Hepatocyte (in vitro differentiated cells): ENCODE measurements at places on chromosomes 13 and 19. TPM values are rescaled to one million over a fixed set of nuclear protein-coding genes. Genes with fewer than 3 reads are reported as not detected.

Gene MAST1
- polyA plus RNA-seq = 0.22 and 0.54 TPM in 2 replicates

Gene ZNF208
- polyA plus RNA-seq = not detected in 2 replicates

Gene LRRC63
- 0.21 TPM in 1 of 2 replicates, not detected in the other for polyA plus RNA-seq

Gene AXL
- 15.0 and 17.3 TPM in 2 replicates for polyA plus RNA-seq

Gene KCNN1
- 3.2 and 3.3 TPM in 2 replicates for polyA plus RNA-seq

Gene ATXN8OS
- not detected in 2 replicates for polyA plus RNA-seq

Gene ZFP14
- 6.0 and 6.1 TPM in 2 replicates for polyA plus RNA-seq

- no peak overlapping the region for H3K4me3 ChIP-seq
- DNase-seq = no peak
- no peaks in the 10 kb centered on the region for H3K4me1 ChIP-seq
- H3K27ac ChIP-seq = no peak overlapping the region
Measured at GRCh38 chr13:47036294-47037008, 139.6 kb upstream of the HTR2A start.

DNA sequence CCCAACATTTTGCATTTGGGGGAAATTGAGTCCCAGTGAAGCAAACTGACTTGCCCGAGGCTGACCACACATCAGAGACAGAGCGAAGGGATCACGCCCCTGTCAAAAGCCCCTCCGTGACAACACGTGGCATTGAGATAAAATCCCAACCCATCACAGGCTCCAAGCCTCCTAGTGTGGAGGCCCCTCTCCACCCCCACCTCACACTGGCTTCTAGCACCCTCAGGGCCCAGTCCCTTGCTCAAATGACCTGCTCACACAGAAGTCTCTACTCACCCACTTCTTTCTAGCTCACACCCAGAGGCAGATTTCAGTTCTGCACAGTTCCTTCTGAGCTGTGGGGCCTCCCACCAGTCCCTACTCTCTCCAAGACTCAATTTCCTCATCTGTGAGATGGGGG lies 10.3 kb downstream of the HPN start:
- no peak overlapping the region for H3K4me3 ChIP-seq
- DNase-seq = no peak
- H3K36me3 ChIP-seq = no peaks in the 10 kb centered on the region
- no peak overlapping the region for H3K27ac ChIP-seq
- H3K27me3 ChIP-seq = no peaks in the 10 kb centered on the region

- H3K36me3 ChIP-seq = no peaks in the 10 kb centered on the region
- no peak for DNase-seq
- H3K4me1 ChIP-seq = peaks cover 7% of the 10 kb centered on the region
- H3K4me3 ChIP-seq = no peak overlapping the region
Measured at GRCh38 chr13:76053181-76053580, 417.1 kb downstream of the LMO7 start.

GRCh38 chr13:86881390-86881789 lies 789.8 kb upstream of the SLITRK5 start:
- no peaks in the 10 kb centered on the region for H3K4me1 ChIP-seq
- no peak overlapping the region for H3K4me3 ChIP-seq
- DNase-seq = no peak

DNA sequence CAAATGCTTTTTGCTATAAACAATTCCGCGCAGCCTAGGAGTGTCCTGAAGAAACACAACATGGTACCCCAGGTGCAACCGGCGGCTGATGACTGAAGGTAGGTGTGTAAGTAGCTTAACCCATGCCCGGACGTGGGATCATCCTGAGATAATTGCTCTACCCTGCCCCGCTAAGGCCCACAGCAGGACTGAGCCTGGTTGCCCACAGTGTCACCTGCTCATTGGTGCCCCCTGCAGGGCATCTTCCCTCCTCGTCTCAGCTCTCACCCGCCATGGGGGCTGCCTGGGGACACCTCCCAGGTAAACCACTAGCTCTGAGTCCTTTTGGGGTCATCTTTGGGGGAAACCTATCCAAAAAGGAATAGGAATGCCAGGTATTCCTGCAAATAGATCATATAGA lies 22.3 kb downstream of the TMEM161A start:
- H3K4me1 ChIP-seq = no peaks in the 10 kb centered on the region
- H3K27me3 ChIP-seq = no peaks in the 10 kb centered on the region
- no peak for DNase-seq

DNA sequence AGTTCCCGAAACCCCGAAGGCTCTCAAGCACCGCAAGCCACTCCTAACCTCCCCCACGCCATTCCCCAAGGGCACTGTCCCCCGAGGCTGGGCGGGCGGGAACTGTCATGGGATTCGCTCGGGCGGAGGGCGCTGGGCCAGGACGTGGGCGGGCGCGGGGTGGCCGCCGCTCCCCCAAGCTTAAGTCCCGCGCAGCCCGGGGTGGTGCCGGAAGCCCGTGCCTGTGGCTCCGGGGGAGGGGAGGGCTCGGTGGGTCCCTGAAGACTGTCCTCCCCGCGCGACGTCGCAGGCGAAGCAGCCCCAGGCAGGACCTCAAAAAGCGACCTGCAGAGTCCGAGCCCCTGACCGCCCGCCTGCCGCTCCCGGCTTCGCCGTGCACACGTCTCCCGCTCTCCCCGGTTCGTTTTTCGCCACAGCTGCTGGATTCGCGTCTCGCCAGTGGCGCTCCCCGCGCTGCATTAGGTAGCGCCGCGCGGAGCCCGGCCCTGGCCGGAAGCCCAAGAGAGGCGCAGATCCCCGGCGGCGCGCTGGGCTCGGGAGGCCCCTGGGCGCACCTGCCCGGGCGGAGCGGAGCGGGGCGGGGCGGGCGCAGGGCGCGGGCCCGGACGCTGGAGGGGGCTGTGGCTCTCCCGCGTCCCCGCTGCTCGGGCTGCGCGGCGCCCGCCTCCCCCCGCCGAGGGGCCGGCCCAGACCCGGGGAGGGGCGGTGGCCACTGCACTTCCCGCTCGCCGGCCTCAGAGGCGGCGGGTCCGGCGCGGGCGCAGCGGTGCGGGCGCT lies at the start of gene FARP1:
FARP1 (plus strand) TSS at position 715 of the 777 bp plus-strand sequence. CDS start 70,149 bp downstream, outside the sequence.
- H3K36me3 ChIP-seq = no peaks in the 10 kb centered on the region
- DNase-seq = peak; percentile 95
- no peaks in the 10 kb centered on the region for H3K27me3 ChIP-seq
- H3K4me3 ChIP-seq = peak within 1 kb of the TSS; percentile 92

GRCh38 chr19:30001791-30002190 lies 59.8 kb downstream of the URI1 start:
- H3K36me3 ChIP-seq = no peaks in the 10 kb centered on the region
- no peak overlapping the region for H3K4me3 ChIP-seq
- peak; percentile 4 for DNase-seq
- no peaks in the 10 kb centered on the region for H3K4me1 ChIP-seq

- H3K27me3 ChIP-seq = no peaks in the 10 kb centered on the region
- H3K4me1 ChIP-seq = no peaks in the 10 kb centered on the region
- no peak overlapping the region for H3K4me3 ChIP-seq
- H3K27ac ChIP-seq = no peak overlapping the region
Measured at GRCh38 chr13:67151652-67152051, 78.5 kb downstream of the PCDH9 start.

DNA sequence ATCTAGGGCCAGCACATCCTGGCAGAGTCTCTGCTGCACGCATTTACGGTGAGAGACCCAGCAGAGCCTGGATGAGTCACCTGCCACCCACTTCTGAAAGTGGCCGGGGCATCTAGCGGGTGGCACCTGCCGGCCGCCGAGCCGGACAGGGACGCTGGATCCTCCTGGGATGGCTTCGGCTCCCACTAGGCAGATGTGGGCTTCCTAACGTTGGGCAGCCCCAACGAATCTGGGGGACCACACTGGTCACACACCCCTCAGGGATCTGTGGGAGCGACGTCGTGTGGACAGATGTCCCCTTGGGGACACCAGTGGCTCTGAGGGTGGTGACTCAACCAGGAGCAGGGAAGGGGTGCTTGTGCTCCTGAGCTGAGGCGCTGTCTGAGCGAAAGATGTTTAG lies 32.2 kb downstream of the TMEM255B start:
- H3K4me3 ChIP-seq = no peak overlapping the region
- DNase-seq = no peak
- no peaks in the 10 kb centered on the region for H3K36me3 ChIP-seq

DNA sequence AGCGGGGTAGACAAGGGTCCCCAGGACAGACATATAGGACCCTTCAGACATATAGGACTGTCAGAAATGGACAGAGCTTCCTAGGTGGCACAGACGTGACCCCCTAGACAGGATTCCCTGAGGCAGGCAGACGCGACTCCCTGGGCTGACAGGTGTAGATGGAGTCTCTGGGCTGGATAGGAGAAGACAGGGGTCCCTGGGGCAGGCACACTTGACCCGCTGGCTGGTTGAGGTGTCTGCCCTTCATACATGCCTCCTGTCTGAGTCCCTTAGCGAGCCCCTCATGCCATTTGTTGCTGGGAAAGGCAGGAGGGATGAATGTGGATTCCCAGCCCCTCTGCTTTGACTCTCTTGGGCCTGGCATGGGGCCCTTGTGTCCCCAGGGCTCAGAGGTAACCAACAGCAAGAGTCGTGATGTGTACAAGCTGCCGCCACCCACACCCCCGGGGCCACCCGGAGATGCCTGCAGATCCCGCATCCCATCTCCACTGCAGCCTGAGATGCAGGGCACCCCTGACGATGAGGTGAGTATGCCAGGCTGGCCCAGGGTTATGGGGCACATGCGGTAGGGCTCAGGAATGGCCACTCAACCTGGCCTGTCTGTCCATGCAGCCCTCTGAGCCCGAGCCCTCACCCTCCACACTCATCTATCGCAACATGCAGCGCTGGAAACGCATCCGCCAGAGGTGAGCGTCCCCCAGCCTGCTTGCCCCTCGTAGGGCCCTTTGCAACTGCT lies 3.0 kb downstream of the HSPB6 start:
- H3K4me3 ChIP-seq = no peak overlapping the region
- H3K27ac ChIP-seq = no peak overlapping the region
- no peak for DNase-seq
- H3K27me3 ChIP-seq = peaks cover 2% of the 10 kb centered on the region

GRCh38 chr13:43405457-43405856 lies 381.3 kb downstream of the ENOX1 start:
- no peaks in the 10 kb centered on the region for H3K36me3 ChIP-seq
- DNase-seq = no peak
- H3K27ac ChIP-seq = no peak overlapping the region
- H3K4me3 ChIP-seq = no peak overlapping the region

GRCh38 chr13:41613984-41614661 lies 156.8 kb downstream of the RGCC start:
- peak; percentile 33 for DNase-seq
- H3K27me3 ChIP-seq = no peaks in the 10 kb centered on the region
- no peaks in the 10 kb centered on the region for H3K36me3 ChIP-seq
- H3K27ac ChIP-seq = peak overlapping the region; percentile 82
- H3K4me3 ChIP-seq = no peak overlapping the region
- peaks cover 24% of the 10 kb centered on the region for H3K4me1 ChIP-seq

DNA sequence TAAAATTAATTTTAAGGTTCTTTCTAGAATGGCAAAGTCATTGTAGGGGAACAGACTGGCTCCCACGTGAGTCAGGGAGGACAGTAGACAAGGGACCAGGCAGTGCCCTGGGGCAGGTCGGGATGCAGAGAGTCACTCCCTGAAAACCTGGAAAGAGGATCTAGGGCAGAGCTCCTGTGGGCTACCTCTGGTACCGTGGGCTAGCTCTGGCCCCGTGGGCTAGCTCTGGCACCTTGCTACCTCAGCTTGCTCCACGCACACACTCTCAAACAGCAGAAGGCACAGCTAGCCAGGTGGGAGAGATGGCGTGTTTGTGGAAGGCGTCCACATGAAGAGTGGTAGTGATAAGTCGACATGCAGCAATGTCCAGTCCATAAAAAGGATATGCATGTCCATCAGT lies 66.7 kb upstream of the ARHGEF7 start:
- no peak overlapping the region for H3K4me3 ChIP-seq
- H3K36me3 ChIP-seq = no peaks in the 10 kb centered on the region
- H3K4me1 ChIP-seq = no peaks in the 10 kb centered on the region

- H3K4me3 ChIP-seq = no peak overlapping the region
- H3K36me3 ChIP-seq = no peaks in the 10 kb centered on the region
- H3K27ac ChIP-seq = no peak overlapping the region
- no peaks in the 10 kb centered on the region for H3K4me1 ChIP-seq
- H3K27me3 ChIP-seq = peaks cover 19% of the 10 kb centered on the region
Measured at GRCh38 chr13:42569576-42570344, 4.2 kb upstream of the TNFSF11 start.

DNA sequence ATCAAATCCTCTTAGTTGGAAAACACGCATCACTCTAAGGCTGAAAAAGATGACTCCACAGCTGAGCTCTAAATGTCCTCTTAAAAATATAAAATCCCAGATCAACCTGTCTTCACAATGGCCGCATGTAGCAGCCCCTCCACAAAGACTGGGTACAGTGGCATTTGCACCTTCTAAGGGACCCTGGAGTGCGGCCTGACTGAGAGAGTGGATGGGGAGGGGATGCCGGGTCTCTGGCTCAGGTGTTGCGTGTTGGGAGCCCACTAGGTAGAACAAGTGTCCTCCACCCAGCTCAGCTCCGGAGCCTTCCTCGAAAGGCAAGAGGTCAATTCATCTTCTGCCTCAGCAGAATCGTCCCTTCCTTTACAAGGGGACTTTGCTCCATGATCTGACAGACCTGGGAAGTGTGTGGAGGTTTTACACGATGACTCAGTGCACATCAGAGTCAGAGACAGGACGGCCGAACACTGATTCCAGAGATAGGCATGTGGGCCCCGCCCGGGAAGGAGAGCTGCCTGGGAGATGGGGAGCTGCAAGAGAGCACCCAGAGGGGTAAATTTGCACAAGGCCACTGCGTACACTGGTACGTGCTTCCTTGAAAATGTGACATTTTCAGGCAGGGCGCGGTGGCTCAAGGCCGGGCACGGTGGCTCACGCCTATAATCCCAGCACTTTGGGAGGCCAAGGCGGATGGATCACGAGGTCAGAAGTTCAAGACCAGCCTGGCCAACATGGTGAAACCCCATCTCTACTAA lies 23.5 kb upstream of the SLC15A1 start:
- no peaks in the 10 kb centered on the region for H3K27me3 ChIP-seq
- H3K36me3 ChIP-seq = no peaks in the 10 kb centered on the region
- DNase-seq = peak; percentile 88
- H3K4me3 ChIP-seq = no peak overlapping the region
- peak overlapping the region; percentile 94 for H3K27ac ChIP-seq
- H3K4me1 ChIP-seq = peaks cover 8% of the 10 kb centered on the region

DNA sequence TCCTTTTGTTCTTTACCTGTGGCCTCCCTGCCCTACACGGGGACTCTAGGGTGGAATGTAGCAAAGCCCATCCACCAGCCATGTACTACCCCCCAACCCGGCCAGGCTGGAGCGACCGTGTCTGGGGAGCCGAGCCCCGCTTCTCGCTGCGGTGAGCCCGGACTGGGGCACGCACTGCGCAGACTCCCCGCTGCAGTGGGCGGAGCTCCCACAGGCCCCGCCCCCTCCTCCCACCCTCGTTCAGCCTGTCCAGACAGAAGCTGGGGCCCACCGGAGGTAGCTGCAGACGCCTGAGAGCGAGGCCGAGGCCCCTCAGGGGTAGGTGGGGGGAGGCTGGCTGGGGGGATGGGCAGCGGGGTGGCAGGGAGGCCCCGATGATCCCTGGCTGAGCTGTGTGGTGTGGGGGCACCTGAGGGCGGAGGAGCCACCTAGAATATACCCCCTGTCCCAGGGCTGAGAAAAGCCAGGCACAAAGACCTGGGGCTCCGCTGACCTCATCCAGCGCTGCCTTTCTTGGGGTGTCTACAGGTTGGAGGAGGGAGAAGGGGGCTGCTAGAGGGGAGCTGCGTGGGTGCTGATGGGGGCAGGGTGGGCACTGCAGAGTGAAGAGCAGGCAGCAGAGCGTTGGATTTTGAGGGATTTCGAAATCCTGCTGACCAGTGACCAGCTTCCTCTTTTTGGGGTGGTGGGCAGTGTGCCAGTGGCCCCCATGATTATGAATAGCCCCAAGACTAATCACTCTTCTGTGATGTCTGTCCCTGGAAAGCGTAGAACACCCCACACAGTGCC lies 17.3 kb downstream of the PLD3 start:
- no peaks in the 10 kb centered on the region for H3K36me3 ChIP-seq
- peak overlapping the region; percentile 75 for H3K27ac ChIP-seq
- peak; percentile 93 for DNase-seq
- H3K27me3 ChIP-seq = no peaks in the 10 kb centered on the region
- H3K4me1 ChIP-seq = peaks cover 13% of the 10 kb centered on the region
- H3K4me3 ChIP-seq = peak overlapping the region; percentile 29
